Natural killer cell (primary cell): ENCODE measurements at places on chromosomes 13 and 19. TPM values are rescaled to one million over a fixed set of nuclear protein-coding genes. Genes with fewer than 3 reads are reported as not detected.

Gene EID2
- 11.9 TPM for total RNA-seq

Gene ZBTB7A
- 82.9 TPM for total RNA-seq

Gene ZNF626
- 13.0 TPM for total RNA-seq

Gene KLK6
- total RNA-seq, result not detected

- peaks cover 10% of the 10 kb centered on the region for H3K4me1 ChIP-seq
- peaks cover 49% of the 10 kb centered on the region for H3K27me3 ChIP-seq
These were observed 1.4 kb downstream of the CRLF1 start for GRCh38 chr19:18605196-18605545.

GRCh38 chr19:10887616-10888367, 16.4 kb downstream of the CARM1 start:
- no peak overlapping the region for H3K27ac ChIP-seq
- no peaks in the 10 kb centered on the region for H3K27me3 ChIP-seq
- no peak for DNase-seq
- no peaks in the 10 kb centered on the region for H3K4me1 ChIP-seq
- H3K4me3 ChIP-seq, result no peak overlapping the region

- peaks cover 23% of the 10 kb centered on the region for H3K27me3 ChIP-seq
- H3K36me3 ChIP-seq, result no peaks in the 10 kb centered on the region
- no peak overlapping the region for H3K4me3 ChIP-seq
These were observed 254.1 kb upstream of the SOX21 start for GRCh38 chr13:94966422-94966955.

DNA sequence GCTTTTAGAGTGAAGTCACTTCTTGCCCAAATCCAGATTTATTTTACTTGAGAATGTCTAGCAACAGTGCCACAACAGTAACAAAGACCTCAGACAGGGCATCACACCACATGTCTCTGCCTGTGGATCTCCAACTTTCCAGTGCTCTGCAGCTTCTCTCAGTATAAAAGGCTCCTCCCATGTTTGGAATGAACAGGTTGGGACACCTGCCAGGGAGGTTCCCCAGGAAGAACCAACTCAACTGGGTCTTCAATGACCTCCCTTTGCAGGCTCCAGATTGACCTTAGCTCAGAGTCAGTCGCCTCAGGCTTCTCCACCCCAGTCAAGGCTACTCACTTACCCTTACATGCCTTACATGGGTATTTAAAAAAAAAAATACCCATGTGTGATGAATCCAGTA, 3.4 kb downstream of the ZNF823 start:
- no peak for DNase-seq
- no peaks in the 10 kb centered on the region for H3K27me3 ChIP-seq
- H3K36me3 ChIP-seq, result no peaks in the 10 kb centered on the region
- H3K4me1 ChIP-seq, result peaks cover 19% of the 10 kb centered on the region
- no peak overlapping the region for H3K4me3 ChIP-seq

- H3K36me3 ChIP-seq, result peaks cover 51% of the 10 kb centered on the region
- H3K4me3 ChIP-seq, result no peak overlapping the region
- no peaks in the 10 kb centered on the region for H3K27me3 ChIP-seq
- peak overlapping the region; percentile 7 for H3K27ac ChIP-seq
- no peak for DNase-seq
These were observed 16.9 kb downstream of the SLC25A30 start for GRCh38 chr13:45401314-45401713.

Gene KLK3
- not detected for total RNA-seq

DNA sequence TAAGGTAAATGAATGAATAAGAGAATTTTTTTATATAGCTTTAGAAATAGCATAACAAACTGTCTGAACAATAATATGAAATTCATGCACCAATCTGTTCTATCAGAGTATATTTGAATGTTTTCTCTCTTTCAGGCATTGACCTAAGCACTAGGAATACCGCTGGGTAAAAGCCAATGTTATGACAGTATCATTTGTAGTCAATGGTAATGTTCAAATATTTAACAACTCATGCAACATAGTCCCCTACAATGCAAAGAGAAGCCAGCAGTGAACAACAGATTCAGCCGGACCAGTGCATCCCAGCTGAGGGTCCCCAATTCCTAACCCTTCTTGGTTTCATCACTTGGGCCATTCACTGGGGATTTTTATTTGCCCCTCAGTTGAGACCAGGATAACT, 52.6 kb upstream of the MYCBP2 start:
- no peak overlapping the region for H3K27ac ChIP-seq
- no peak for DNase-seq
- peaks cover 2% of the 10 kb centered on the region for H3K27me3 ChIP-seq
- no peaks in the 10 kb centered on the region for H3K36me3 ChIP-seq
